ENCODE measurements at places on chromosomes 4 and X.

DNA sequence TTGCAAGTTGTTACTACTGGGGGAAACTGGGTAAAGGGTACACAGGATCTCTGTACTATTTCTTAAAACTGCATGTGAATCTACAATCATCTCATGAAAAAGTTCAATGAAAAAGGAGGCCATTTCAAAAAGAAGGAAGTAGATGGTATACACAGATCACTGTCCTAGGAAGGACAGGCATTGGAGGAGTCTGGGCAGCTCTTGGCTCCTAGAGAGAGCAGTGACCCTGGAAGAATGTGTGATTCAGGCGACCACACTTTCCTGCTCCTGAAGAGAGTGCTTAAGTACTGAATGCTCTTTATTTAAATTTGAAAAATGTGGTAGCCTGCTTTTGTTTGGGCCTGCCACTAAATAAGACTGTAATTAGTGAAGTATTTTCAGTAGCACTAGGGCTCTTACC lies 318.1 kb upstream of the CASK start:
- DNase-seq = no peak

GRCh38 chrX:81336455-81337152 lies 134.7 kb downstream of the SH3BGRL start:
- DNase-seq = no peak

DNA sequence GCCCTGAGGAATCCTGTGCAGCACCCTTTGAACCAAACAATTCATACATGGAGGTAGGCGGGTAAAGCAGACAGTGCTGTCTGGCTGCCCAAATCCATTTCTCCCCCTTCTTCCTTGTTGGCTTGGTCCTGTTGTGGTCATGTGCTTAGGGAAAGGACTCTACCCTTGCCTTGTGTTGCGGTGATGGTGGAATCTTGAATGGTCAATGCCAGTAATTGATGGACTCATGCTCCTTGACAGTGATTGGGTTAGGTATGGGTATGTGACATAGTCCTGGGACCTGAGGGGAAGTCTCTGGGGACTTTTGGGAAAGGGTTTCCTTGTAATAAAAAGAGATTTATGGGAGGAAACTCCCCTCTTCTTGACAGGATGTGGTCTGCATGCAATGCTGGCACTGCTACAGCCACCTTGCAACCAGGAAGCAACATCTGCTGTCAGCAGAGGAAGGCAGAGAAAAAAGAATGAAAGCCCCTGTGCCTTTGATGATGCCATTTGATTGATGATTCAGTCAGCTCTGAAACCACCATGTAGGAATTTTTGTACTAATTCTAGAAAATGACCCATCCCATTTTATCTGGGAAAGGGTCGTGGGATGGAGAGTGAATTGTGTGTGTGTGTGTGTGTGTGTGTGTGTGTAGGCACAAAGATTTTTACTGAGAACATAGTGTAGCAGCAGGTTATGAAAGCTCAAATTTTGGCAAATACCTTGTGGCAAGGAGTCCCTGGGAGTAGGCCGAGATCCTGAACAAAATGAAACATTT lies 30.0 kb upstream of the HUWE1 start:
- no peak for DNase-seq

DNA sequence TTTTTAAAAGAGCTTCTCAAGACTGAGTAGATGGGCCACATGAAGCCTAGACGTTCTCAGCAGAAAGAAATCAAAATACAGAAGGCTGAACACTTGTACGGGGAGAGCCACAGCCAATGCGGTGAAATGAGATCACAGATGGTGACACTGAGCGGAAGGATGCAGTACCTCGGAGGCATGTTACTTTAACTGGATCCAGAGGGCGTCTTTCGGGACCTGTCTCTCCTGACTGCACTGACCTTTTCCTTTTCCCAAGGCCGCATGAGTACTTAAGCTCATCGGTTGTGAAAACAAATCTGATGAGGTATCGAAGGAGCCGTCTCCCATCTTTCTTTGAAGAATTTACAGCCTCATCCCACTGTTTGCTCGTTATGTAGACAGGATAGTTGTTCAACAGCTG lies 32.6 kb downstream of the BEND4 start:
- DNase-seq = no peak

- DNase-seq = no peak
Measured at GRCh38 chr4:158193171-158193749, 17.0 kb upstream of the TMEM144 start.

DNA sequence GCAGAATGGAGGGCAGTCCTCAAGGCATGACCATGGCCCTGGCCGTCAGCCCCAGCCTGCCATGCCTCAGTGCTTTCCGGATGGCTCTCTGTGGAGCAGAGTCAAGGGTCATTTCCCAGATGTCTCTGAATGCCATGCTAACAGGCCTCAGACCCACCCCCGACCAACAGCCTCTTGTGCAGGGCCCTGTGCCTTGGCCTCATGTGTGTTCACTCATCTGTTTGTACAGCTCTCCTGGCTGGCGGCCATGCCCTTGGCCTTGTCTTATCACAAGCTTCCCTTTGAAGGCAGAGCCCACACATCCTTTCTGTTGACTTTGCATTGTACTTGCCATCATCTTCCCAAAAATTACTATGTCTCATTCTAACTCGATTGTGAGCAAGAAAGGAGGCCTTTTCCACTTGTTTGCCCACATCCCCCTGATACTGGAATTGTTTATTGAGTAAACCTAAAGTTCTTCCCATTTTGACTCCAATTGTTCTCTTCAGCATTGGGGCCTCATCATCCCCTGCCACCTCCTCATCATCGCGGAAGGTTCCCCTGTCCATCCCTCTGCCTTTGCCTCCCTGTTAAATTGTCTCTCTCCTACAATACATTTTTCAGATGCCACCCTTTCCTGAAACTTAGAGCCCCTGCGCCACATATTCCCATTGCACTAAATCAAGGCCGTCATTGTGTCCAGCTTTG lies 6.3 kb downstream of the CA5B start:
- DNase-seq = no peak

DNA sequence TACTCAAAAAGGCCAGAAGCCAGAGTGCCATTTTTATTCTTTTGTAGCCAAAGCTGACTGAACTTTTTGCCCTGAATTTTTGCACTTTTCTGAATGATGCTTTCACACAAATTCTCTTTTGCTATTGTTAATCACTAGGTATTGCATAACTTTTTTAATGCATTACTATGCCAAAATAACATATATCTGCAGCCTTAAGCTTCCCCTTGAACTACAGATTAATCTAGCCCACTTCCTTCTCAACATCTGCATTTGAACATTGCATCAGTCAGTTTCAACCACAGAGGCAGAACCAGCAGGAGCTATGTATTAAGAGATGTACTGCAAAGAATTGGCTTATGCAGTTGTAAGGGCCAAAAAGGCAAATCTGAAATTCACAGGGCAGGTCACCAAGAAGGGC lies 197.6 kb upstream of the GYPA start:
- DNase-seq = no peak

DNA sequence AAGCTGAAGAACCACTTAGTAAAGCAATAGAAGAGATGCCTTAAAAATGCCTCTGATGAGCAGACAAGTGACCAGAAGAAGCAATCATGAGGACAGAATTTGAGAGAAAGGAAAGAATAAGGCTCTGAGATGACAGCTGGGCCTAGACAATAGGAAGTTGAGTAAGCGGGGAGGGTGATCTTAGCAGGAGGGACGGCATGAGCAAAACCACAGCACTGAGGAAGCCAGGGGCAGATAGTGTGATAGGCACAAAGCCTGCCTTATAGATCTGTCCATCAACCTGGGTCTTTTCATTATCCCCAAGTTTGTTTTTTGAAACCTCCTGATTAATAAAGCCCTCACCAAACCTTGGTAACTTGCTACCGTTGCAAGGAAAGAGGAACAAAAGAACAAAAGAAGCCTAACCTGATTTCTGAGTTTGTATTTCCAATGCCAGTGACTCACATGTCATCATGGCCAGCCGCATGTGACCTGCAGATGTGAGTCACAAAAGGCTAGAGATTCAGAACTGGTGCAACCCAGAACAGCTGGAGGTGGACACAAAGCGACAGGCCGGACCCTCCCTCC lies 55.7 kb upstream of the PPARGC1A start:
- DNase-seq = no peak

GRCh38 chrX:149948016-149948415 lies 9.7 kb upstream of the EOLA2 start:
- DNase-seq = no peak

DNA sequence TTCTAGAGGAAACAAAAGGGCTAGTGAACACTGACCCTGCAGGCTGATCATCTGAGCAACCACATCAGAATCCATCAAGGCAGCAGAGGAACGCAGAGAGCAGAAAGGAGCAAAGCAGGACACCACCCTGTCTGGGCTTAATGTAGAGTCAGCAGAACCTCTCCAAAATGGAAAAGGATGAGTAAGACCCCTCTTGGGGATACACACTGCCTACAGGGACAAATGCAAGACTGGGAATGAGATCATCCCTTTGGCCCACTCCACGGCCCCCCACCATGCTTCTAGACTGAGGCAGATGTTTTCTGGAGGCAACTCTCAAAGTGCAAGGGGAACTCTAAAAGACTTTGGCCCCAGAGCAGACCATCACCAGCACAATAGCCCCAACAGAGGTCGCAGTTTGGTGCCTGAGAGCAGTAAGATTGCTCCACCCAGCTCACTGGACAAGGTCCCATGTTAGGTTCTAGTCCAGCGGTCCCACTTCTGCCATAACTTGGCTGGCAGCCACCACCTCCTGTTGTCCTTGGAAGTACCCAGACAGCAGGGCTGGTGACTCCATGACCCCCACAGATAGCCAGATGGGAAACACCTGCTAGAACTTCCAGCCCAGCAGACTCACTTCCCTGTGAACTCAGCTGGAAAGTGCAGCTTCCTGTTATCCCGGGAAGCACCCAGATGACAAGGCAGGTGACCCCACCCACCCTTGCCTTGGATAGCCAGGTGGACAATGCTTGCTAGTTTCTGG lies 372.7 kb downstream of the INPP4B start:
- DNase-seq = no peak

GRCh38 chr4:15451866-15452765 lies 17.6 kb upstream of the CC2D2A start:
- DNase-seq = no peak

GRCh38 chrX:40043895-40044294 lies 53.9 kb downstream of the BCOR start:
- no peak for DNase-seq

DNA sequence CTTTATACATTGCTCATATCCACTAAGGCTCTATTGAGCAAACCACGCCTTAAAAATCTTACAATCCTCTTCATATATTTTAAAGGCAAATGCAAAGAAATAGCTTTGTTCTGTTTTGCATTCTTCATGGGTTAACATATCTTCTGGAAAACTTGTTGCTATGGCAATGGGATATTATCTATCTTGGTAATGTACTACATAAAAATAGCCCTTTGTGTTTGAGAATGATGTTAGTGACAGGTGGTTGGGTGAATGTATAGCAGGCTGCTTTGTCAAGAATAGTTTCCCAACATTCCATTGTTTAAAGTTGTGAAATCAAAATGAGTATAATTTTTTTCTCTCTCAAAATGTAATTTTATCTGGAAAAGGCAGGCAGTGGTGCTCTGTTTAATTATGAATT lies 16.8 kb downstream of the REPS2 start:
- no peak for DNase-seq
